ENCODE measurements at places on chromosomes 2 and 18.

GRCh38 chr2:66775730-66776422 lies 341.0 kb downstream of the MEIS1 start:
- DNase-seq = no peak

DNA sequence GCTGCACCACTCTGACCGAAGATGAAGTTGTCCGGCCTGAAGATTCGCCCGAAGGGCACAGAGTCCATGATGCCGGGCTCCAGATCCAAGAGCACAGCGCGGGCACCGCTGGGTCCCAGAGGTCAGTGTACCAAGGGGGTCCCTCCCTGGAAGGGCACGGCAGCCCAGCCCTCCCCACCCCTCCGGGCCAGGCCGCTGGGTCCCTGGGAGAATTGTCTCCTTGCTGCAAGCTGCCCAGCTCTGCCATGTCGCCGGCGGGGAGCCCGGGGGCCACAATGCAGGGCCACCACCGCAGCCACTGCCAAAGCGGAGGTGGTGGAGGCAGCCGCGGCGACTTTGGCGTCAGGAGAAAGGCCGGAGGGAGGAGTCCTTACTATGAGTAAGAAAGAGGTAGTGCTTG lies 189.5 kb upstream of the CYRIA start:
- no peak for DNase-seq

GRCh38 chr2:48901015-48901343 lies 145.5 kb upstream of the LHCGR start:
- no peak for DNase-seq

DNA sequence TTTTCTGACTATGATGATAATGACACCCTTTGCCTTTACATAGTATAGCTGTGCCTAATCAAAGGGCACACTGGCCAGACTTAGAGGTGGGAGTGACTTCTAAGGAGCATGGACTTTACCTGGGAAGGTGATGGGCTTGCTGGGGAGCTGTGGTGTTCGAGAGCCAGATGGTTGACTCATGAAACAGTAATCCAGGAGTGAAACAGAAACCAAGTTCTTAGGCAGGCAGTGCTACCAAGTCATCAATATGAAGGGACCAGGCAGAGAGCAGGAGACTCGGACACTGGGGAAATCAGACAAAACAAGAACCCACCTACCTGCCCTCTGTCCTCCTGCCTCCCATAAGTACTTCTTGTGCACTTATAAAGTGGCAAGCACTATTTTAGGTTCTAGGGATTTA lies 430.4 kb downstream of the DLGAP1 start:
- no peak for DNase-seq

DNA sequence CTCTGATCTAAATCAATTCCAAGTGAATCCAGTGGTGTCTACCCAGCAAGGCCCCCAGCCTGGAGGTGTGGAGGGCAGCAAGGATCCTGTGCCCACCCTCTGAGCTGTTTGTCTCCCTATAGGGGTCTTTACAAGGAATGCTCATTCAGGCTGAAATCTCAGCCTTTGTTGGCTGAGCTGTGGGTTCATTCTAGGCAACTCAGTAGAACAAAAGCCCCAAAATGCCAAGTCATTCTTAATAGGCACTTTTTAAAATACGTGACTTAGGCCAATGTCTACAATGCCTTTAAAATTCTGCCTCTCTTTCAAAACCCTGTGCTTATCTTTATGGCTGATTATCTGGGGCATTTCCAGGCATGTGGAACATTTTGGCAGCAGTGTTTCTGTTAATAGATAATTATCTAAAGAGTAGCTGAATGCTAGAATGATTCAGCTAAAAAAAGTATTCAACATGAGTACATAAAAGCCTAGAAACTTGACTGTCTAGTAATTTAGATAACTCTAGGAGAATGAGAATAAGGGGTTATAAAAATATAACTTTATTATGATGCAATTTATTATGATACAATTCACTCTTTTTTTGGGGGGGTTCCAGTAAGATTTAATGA lies 7.4 kb downstream of the UGT1A6 start:
- DNase-seq = no peak

GRCh38 chr2:32136097-32136496 lies 29.6 kb upstream of the SLC30A6 start:
- no peak for DNase-seq

DNA sequence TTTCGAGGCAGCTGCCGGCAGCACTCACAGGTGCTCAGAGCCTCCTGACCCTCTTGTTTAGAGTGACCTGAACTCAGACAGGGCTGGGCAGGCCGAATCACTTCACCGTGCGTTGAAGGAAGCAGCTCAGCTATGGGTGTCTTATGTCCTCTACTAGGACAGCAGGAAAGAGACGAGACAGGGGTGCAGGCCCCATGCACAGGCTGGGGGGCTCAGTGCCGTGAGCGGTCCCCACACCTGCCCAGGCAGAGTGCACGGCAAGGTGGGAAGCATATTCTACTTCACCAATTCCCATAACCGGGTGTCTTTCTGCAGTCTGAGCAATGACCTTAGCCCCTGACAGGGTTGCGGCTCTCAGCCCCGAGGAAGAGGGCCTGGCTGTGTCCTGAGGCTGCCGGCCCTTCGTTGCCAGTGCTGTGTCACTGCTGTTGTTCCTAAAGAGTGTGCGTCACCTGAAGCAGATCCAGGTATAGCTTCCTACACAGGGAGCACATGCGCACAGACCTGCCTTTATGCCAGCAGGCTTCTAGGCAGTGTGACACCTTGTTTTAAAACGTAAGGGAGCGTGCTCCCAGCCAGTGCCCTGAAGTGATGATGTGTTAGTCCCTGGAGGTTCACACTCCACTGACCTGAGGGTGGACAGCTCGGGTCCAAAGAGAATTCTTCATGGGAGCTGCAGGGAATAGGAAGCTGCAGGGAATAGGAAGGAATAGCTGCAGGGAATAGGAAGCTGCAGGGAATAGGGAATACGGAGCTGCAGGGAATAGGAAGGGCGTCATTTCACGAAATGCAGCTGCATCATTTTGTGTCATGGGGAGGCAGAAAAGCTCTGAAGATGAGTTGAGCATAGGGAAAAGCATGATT lies 207.9 kb upstream of the SALL3 start:
- DNase-seq = no peak

- DNase-seq = no peak
Observed at GRCh38 chr18:68940039-68940438, 142.2 kb downstream of the CCDC102B start.

- peak; percentile 71 for DNase-seq
Observed at GRCh38 chr18:48742706-48743475, 204.1 kb downstream of the CTIF start.

- DNase-seq = no peak
Observed at GRCh38 chr2:187698374-187699110, 144.3 kb upstream of the TFPI start.

- DNase-seq = no peak
Observed at GRCh38 chr2:113092864-113093612, 25.3 kb downstream of the IL1F10 start.

- no peak for DNase-seq
Observed at GRCh38 chr2:160336635-160337034, 136.6 kb upstream of the ITGB6 start.

DNA sequence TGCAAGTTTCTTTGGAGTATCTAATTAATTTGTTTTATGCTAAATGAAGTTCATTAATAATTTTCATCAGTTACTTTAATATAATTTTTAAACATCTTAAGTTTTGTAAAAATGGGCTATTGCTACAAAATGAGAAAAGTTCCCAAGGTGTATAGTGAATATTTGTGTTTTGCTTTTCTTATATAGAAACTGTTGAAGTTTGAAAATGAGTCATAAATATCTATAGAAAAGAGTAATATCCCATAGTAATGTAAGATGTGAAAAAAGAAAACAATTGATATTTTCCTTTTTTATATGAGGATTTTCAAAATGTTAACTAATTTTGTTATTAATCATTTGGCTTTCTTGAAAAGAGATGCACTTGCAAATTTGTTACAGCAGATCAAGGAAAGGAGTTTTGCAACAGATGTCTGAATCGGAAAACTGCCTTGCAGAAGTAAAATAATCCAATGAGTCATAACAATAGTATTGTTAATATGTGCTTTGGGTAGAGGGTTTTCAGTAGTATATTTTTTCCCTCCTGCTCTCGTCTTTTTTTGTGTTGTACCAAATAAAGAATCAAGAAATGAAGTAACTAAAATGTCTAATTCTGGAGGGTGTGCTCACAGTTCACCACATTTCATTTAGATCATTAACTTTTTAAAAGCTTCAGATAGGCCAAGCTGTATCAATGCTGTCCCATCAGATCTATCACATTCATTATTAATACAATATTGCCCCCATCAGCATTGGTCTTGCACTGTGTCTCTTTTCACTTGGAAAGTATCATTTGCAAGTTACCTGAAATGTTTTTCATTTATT lies 15.5 kb downstream of the DUSP19 start:
- DNase-seq = no peak

- peak; percentile 47 for DNase-seq
Observed at GRCh38 chr2:219836647-219837177, 209.3 kb downstream of the SLC4A3 start.

- no peak for DNase-seq
Observed at GRCh38 chr2:233213011-233213410, 38.5 kb upstream of the ATG16L1 start.
